ENCODE measurements at places on chromosomes 5 and 9. TPM values are rescaled to one million over a fixed set of nuclear protein-coding genes. Genes with fewer than 3 reads are reported as not detected.

- H3K27ac ChIP-seq, result no peak overlapping the region
- H3K36me3 ChIP-seq, result peaks cover 5% of the 10 kb centered on the region
- H3K4me3 ChIP-seq, result no peak overlapping the region
- H3K27me3 ChIP-seq, result no peaks in the 10 kb centered on the region
- no peaks in the 10 kb centered on the region for H3K4me1 ChIP-seq
Observed at GRCh38 chr9:15426019-15426418, 3.3 kb downstream of the SNAPC3 start.

Gene MVB12B
- total RNA-seq, result 9.4 TPM

Gene GAS1
- total RNA-seq, result 0.13 TPM

DNA sequence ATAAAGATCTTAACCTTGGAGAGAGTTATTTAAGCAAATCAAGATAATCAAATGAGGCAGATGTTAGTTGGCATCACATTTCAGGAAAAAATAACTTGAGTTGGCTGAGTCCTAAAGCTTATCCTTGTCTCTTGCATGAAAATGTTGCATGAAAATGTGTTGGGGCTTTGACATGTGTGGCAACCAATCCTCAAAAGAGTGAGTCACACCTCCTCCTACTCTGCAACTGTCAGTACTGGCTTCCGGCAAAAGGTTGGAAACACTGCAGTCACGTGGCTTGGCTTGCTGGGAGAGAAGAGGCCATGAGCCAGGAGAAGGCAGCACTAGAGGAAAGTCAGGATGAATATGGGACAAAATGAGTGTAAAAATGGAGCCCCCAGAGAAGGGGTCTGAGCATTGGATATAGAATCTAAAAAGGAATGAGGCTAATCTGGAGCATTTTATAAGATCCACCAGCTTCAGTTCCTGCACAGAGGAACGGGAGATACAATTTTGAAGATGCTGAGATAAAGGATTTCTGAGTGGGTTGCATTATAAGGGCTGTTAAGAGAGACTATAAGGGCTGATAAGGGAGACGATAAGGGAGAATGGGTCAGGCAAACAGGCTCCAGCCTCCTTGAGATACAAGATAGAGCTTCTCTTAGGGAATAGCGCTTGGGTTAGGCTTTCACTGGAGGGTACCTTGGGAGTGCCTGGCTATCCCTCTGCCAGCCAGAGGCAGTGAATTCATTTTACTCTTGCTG is 43.1 kb downstream of the SPATA31D1 start:
- DNase-seq, result no peak
- no peaks in the 10 kb centered on the region for H3K4me1 ChIP-seq
- no peaks in the 10 kb centered on the region for H3K27me3 ChIP-seq

Gene GRIA1
- not detected for total RNA-seq
